ENCODE measurements at places on chromosomes 5 and 9. TPM values are rescaled to one million over a fixed set of nuclear protein-coding genes. Genes with fewer than 3 reads are reported as not detected.

DNA sequence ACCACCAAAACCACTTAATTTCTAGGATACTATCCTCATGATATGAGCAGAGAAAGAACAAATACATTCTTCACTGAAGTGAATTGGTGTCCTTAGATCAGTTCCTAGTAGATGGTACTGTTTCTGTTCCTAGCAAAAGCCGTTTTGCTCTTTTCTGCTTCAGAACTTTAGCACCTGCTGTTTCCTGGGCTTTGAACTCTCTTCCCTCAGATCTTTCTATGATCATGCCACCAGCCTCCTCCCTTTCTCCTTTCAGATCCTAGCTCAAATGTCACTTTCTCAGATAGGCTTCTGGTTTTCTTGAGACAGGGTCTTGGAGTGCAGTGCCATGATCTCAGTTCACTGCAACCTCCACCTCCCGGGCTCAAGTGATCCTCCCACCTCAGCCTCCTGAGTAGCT is 118.0 kb downstream of the EGFLAM start:
- no peak for DNase-seq

DNA sequence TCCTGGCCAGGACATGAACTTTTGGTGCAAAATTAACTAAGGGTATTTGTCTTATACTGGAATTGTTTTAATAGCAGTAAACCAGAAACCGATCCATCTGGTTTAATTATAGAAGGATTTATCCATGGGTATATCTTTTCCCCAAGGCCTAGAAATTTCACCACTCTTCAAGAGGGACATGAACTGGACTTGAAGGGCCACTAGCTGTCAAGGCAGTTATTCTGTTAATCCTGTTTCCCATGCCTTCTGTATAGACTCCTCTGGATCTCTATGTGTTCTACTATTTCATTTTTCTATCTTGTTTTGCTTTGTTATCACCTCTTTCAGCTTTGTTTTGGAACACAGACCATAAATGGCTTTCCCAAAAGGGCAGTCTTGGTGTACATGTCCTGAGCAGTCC is 467.6 kb downstream of the KIF4B start:
- DNase-seq = no peak

GRCh38 chr5:88882276-88883038 is 527 bp downstream of the MEF2C start:
- DNase-seq = peak; percentile 44

DNA sequence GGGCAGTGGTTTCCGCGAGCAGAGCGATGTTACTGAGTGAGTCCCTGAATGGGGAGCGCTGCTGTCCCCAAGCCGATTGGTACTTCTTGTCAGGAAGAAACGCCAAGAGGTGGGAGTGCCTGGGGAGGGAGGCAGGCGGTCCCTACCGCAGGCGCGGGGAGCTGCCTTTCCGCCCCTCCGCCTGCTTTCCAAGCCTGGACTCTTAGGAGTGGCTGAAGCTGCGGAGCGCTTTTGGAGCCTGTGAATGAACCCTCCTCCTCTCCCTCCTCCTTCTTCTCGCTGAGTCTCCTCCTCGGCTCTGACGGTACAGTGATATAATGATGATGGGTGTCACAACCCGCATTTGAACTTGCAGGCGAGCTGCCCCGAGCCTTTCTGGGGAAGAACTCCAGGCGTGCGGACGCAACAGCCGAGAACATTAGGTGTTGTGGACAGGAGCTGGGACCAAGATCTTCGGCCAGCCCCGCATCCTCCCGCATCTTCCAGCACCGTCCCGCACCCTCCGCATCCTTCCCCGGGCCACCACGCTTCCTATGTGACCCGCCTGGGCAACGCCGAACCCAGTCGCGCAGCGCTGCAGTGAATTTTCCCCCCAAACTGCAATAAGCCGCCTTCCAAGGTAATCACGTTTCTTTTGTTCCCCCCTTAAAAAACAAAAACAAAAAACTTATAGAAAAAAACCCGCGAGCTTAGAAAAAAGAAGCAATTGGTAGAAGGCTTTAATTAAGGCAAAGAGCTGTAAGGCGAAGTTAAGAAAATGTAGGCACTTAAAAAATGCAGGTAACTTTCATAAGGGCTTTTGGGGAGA is at the start of gene VCAN:
VCAN (plus strand) TSS at position 340 of the 808 bp plus-strand sequence. CDS start 11,775 bp downstream, outside the sequence.
- DNase-seq = peak; percentile 89

CARD9 gene
- polyA plus RNA-seq = 0.90 TPM

GRCh38 chr5:167872791-167873190 is 418.7 kb upstream of the WWC1 start:
- no peak for DNase-seq

DNA sequence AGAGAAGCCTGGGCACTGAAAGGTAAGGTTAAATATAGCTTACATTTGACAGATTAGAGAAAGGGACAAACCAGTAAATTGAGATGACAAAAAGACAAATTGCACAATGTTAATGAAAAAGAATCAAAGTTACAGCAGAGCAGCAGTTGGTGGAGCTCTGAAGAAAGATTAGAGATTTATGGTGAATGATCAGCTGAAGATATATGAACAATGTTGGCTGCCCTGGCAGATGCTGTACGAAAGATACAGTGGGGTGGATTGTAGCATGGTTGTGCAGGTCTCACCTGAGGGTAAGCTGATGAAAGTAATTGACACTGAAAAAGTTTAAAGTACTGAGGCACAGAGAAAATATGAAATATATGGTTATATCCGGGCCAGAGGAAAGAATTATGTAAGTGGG is 492.1 kb downstream of the ARHGEF28 start:
- no peak for DNase-seq

C9 gene
- not detected for polyA plus RNA-seq
